Daoy (cell line): ENCODE measurements at places on chromosomes 1 and 21. TPM values are rescaled to one million over a fixed set of nuclear protein-coding genes. Genes with fewer than 3 reads are reported as not detected.
A peak's percentile ranks its signal among the peaks of the same experiment; 100 is the strongest.

Gene ADORA3
- not detected in 2 replicates for total RNA-seq

Gene FCMR
- 0.23 TPM in 1 of 2 replicates, not detected in the other for total RNA-seq

Gene TMPRSS15
- total RNA-seq = 0.03 and 0.23 TPM in 2 replicates

Gene PLA2G2C
- total RNA-seq = not detected in 2 replicates

Gene NEK2
- 97.8 and 151 TPM in 2 replicates for total RNA-seq

Gene UBXN10
- total RNA-seq = 0.11 and 0.48 TPM in 2 replicates

DNA sequence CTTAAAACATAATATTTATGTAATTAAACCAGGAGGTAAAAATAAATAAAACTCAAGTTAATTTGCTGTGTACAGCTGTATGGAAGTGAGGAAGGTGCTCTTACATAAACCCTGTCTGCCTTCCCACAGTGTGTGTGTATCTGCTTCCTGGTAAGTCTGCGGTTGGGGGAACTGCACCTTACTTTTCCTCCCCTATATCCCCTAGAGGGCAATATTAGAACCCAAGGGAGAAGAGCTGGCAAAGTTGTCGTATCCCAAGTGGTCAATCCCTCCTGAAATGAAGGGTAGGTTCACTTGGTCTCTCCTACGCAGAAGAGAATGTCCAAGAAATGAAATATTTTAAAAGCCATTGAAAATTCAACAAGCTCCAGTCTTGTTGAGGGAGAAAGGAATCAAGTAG is 17.8 kb upstream of the JAK1 start:
- no peak for DNase-seq

- DNase-seq = no peak
Measured at GRCh38 chr21:37026499-37026898, 20.0 kb downstream of the RIPPLY3 start.

DNA sequence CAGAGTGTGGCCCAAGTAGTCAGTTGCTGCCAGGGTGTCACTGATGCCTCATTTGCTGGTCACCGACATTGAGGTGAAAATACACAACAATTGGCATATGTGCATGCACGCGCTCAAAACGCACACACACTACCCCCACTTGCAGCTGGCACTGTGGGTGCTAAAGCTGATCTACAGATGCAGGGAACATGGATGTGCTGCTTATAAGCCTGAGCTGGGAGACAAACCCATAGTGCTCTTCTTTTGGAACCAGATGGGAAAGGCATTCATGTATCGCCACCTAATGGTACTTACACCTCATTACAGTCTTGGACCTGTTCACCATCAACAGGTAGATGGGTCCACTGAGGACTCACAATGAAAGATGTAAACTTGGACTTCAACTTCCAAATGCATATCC is 70.3 kb upstream of the CAMK1G start:
- DNase-seq = peak; percentile 55

DNA sequence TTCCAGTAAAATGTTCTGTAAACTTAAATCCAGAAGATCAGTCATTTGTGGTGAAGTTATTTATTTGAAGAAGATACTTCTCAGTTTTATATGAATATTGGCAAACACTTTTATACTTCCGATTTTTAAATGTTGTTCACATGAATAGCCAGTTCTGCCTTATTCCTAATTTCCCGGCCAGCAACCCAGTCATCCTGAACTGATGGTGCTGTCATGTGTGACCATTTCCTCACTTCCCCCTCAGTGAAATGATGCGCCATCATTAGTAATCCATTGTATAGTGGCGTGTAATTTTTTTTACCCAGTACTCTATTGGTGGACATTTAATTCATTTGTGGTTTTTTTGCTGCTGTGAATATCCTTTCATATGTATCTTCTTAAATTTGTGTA is 16.4 kb downstream of the GPSM2 start:
- DNase-seq = peak; percentile 20

- DNase-seq = no peak
Measured at GRCh38 chr1:234994436-234995295, 134.0 kb downstream of the TOMM20 start.

DNA sequence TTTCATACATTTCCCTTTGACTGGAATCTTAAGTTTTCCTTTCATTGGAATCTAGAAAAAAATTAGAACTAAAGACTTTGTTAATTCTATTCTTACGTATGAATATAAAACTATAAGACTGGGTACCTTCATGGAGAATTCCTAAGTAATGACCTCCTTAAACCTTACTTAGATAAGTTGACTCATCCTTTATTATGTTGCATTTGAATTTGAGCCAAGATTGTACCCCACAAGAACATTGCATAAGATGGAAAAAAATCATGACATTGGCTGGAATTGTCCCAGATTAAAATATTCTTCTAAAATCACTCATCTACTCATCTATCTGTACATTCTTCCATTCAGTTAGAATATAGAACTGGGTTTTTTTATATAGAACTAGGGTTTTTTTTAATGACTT is 137.4 kb downstream of the C1orf21 start:
- no peak for DNase-seq

DNA sequence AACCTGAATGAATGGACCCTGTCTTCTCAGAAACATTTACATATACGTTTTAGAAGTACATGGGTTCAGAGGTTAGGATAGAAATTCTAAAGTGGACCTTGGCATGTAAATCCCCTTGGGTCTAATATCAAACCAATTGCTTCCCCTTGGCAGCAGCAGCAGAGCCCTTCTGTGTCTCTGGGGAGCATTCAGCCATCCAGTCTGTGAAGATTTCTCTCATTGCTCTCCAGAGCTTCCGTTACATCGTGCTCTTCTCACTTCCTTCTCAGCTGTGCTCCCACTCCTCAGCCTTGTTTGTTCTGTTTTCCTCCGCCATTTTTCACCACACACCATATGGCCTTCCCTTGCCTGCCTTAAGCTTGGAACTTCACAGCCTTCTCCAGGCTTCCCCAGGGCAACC is 61.5 kb upstream of the ATP1B1 start:
- no peak for DNase-seq

GRCh38 chr1:110291241-110292030 is 47.7 kb upstream of the RBM15 start:
- DNase-seq = no peak

GRCh38 chr1:218166268-218166945 is 118.7 kb upstream of the RRP15 start:
- no peak for DNase-seq

- no peak for DNase-seq
Measured at GRCh38 chr21:33668620-33669019, 26.3 kb downstream of the ITSN1 start.

- DNase-seq = no peak
Measured at GRCh38 chr1:37064039-37064438, 29.7 kb upstream of the GRIK3 start.

- no peak for DNase-seq
Measured at GRCh38 chr21:25896501-25897056, 161.8 kb downstream of the GABPA start.

- DNase-seq = no peak
Measured at GRCh38 chr1:28139025-28139712, 37.3 kb downstream of the PTAFR start.

DNA sequence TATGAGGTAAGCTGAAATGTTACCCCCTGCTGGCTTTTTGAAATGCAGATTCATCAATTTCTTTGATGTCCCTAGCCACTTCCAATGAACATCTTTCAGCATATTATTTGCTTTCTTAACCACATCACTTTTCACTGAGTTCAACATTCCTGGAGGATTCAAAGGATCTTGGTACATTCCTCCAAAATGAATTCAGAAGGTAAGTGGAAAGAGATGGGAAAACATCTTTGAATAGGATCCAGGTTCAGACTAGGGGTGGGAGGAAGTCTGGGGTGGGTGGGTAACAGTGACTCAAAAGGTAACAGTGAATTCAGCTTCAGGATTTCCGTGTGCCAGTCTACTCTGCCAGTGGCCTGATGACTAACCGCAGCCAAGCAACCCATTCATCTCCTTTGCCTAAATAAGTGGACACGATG is 180.7 kb downstream of the ZC3H11B start:
- DNase-seq = peak; percentile 56

GRCh38 chr1:68917456-68917855 is 420.6 kb upstream of the DEPDC1 start:
- DNase-seq = peak; percentile 9

- no peak for DNase-seq
Measured at GRCh38 chr21:32477424-32477745, 64.9 kb downstream of the EVA1C start.

DNA sequence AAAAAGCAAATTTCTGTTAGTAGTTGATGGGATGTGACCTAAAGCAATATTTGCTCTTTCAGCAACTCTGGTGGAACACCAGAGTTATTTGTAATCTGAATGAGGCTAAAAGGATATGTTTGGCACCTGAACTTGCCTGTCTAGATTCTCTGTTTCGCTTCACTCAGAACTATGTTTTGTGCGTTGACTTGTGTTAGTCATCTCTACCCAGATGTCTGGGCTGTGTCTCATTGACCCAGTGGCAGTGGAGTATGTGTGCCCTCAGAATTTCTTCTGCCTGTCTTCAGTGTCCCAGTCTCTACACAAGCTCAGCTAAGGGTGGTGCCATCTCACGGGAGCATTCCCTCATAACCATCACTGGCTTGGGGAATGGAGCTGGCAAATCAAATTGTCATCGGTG is 13.9 kb downstream of the KCNK1 start:
- peak; percentile 17 for DNase-seq

GRCh38 chr1:91727763-91728162 is 158.2 kb downstream of the TGFBR3 start:
- no peak for DNase-seq

GRCh38 chr1:226397955-226398636 is 9.8 kb downstream of the PARP1 start:
- DNase-seq = no peak

- DNase-seq = peak; percentile 42
Measured at GRCh38 chr1:93448983-93449804, 1.3 kb downstream of the FNBP1L start.

DNA sequence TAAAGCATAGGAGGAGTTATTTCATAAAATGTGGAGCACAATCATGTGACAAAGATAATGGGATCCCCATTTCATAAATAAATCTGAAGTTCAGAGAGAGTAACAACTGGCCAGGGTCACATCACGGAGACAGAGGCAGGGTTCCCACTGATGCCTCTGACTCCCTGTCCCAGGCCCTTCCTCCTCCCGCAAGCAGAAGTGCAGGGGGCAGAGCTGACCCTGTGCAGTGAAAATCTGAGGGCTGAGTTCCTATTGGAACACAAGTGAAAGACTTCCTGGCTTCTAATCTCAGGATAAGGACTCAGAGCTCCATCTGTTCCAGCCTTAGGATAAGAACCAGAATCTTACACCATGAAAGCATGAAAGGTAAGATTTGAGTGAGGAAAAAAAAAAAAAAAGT is 22.0 kb downstream of the SELL start:
- DNase-seq = no peak

GRCh38 chr1:218156595-218156994 is 128.5 kb upstream of the RRP15 start:
- no peak for DNase-seq

DNA sequence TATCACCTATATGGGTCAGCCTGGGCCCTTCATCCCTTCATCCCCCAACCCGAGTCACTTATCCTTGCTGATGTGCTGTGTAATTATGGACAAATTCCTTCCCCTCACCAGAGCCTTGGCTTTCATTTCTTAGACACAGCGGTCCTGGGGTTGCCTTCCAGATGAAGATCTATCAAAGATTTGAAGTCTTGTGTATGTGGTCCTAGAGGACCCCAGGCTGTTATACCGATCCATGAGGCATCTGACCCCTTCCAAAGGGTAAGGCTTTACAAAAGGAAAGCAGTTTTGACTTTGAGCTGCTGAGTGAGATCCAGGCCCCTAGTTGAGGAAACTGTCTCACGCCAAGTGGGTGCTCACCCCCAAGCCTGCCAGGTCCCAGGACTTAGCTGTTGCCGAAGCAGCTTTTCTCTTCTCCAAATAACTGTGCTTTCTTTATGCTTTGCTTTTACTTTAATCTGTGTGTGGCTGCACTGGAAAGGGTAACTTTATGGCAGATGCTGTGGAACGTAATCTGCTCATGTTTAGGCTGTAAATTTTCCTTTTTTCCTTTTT is 37.6 kb downstream of the MAN1C1 start:
- DNase-seq = no peak

DNA sequence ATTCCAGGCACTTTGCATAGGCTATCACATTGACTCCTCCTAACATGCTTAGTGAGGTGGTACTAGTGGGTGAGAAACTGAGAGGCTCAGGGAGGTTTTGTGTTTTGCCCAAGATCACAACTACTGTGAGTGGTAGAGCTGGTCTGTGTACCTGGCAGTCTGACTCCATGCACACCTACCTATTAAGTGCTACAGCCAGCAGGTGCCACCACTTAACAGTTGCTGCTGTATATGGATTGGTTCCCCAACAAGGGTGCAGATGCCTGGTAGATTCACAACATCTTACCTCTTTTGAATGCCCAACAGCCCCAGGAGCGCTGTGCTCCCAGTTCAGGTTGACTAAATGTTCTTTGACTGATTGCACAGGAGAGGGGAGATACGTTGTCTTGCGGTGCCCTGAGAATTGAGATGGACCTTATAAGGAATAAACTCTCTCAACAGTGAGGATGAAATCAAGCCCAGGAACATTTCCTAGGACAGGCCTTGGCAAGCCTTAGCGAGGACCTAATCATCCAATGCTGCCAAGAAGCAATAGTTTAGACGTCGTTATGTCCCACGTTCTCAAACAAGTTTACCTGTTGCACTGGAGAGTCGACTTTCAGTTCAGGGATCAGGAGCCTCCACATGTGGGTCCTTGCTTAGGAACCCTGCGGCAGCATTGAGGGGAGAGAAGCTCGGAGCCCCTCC is 78.9 kb upstream of the F3 start:
- no peak for DNase-seq

DNA sequence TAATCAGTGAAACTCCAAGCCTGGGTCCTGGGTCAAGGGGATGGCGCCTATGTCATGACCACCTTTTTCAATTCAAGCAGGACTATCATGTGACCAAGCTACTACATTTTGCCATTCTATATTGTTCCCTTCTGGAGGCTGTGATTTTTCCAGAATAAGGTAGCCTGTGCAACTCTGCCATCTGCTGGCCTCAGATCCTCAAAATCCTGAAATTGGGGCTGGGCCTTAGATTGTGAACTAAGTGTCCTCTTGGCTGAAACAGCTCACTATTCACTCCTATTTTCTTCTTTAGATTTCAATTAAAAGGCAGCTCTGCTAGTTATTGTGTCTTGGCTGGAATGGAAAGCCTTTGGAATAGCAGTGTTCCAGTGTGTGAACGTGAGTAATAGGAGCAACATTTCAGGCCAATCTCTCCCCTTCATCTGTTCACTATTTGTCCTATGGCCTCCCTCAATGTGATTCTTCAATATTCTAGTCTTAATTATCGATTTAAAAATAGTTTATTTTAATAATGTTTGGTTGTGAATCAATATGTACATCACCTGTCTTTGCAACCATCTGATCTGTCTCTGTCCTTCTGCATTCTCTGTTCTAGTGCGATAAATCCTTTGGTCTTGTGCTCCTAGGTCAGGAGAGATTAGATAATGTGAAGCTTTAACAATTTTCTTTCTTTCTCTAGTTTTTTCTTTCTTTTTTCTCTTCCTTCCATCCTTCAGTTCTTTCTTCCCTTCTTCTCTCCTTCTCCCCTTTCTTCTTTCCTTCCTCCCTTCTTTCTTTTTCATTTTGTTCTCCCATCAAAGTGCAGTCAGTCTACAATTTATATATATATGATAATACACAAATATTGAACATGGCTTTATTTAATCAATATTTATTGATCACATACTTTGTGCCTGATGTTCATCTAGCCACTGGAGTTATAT is 69.8 kb downstream of the CR1 start:
- DNase-seq = peak; percentile 9
